ENCODE measurements at places on chromosomes 6 and 20.

- DNase-seq, result no peak
Observed at GRCh38 chr6:136180704-136181511, 69.2 kb downstream of the MTFR2 start.

- no peak for DNase-seq
Observed at GRCh38 chr6:28371706-28372451, 22.1 kb downstream of the ZKSCAN3 start.

DNA sequence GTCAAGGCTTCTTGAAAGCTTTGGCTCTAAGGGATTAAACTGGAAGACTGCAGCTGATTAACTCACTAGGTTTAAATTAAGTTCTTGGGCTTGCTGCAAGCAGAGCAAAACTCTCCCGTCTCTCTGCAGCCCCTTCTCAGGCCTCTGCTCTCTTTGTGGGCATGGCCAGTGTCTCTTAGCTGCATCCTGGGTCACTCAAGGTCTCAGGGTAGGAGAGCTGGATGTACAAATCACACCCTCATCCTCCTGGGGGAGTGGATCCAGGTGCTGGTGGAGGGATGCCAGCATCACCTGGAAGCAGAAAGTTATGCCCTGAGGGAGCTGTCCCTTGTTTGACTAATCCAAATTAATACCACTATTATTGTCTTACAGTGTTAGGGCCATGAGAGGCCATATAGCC, 35.8 kb downstream of the GCM1 start:
- DNase-seq, result no peak

GRCh38 chr6:25435416-25435985, 156.3 kb downstream of the CARMIL1 start:
- DNase-seq, result no peak

DNA sequence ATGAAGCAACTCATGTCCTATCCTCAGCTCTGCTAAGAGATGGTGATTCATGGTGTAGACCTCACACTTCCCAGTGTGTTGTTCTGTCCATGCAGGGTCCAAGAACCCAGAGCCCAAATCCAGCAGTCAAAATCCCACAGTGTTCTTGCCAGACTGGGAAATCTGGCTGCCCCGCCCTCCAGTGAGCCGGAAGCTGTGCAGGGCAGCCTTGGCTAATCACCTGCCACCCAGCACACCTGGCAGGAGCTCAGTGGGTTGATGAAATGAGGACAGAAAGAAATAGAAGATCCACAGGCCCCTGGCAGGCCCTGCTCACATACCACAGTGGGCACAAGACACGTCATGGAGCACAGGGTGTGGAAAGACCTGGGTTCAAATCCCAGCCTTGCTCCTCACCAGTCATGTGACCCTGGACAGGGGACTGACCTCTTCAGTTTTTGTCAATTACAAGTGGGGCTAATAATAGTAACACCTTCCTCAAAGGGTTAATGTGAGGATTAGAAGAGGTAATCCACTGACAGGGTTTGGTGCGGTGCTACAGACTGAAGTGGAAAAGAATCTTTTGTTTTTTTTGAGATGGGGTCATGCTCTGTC, 13.6 kb upstream of the GUCA1A start:
- no peak for DNase-seq

GRCh38 chr6:23180504-23181293, 611.3 kb downstream of the HDGFL1 start:
- no peak for DNase-seq

- DNase-seq, result no peak
Observed at GRCh38 chr6:106648651-106649308, 19.4 kb downstream of the QRSL1 start.

DNA sequence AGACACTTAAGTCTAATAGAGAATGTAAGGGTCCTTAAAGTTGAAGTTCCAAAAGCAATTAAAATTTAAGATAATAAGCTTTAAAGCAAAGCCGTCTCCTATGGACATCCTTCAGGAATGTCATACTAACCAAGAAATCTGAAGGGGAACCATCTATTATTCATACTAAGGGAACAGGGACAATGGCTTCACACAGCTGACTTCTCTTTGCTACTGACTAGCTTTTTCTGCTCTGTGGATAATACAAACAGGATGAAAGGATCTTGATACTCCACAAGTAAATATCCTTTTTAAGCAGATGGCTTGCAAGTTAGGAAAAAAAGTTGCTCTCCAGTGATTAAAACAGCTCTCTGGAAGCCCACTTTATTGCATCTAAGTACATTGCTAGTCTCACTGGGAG, 178.6 kb downstream of the BACH2 start:
- no peak for DNase-seq

GRCh38 chr6:25629198-25629576, 22.8 kb upstream of the SCGN start:
- no peak for DNase-seq

- no peak for DNase-seq
Observed at GRCh38 chr20:34374209-34374760, 11.2 kb downstream of the ITCH start.

- no peak for DNase-seq
Observed at GRCh38 chr6:14126191-14126590, 8.6 kb downstream of the CD83 start.

DNA sequence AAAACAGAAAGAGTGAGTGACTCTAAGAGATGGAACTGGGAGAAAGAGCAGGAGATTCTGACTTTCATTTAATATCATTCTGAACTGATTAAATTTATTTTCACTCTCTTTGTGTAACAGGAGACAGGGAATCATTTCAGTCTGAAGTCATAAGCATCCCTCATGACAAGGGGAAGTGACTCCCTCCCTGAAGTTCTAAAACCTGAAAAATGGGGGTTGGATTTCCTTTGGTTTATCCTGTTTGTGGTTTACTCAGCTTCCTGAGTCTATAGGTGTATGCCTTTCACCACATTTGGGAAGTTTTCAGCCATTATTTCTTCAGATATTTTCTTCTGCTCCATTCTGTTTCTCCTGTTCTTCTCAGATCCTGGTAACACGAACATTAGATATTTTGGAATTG, 3.4 kb upstream of the FKBP1A start:
- no peak for DNase-seq

DNA sequence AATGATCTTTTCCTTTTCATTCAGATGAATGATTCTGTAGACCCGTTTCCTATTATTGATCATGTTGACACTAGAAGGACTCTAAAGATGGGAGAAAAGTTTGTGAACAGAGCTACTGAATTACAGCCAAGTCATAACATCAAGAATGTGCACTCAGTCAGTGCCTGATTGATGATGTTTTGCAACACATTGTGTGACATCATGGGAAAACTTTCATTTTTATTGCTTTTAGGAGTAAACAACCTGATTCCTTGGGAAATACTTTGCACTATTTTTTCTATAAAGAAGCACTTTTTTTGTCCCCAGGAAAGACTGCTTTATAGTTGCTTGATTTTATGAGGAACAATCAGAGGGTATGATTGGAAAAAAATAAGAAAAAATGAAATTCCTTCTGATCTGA, 383.8 kb upstream of the JAG1 start:
- DNase-seq, result no peak

DNA sequence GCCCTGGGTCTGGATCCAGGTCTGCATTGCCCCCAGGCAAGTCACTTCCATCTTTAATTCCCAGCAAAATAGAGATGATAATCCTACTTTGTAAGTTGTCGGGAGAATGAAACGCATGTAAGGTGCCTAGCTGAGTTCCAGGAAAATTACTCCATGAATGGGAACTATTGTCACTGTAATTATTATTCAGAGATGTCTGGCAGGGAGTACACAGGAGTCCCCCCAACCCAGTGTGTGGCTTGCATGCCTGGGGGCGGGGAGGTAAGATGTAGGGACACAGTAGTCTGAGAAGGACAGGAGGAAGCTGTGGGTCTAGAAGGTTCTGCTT, 85.4 kb downstream of the CD40 start:
- no peak for DNase-seq

DNA sequence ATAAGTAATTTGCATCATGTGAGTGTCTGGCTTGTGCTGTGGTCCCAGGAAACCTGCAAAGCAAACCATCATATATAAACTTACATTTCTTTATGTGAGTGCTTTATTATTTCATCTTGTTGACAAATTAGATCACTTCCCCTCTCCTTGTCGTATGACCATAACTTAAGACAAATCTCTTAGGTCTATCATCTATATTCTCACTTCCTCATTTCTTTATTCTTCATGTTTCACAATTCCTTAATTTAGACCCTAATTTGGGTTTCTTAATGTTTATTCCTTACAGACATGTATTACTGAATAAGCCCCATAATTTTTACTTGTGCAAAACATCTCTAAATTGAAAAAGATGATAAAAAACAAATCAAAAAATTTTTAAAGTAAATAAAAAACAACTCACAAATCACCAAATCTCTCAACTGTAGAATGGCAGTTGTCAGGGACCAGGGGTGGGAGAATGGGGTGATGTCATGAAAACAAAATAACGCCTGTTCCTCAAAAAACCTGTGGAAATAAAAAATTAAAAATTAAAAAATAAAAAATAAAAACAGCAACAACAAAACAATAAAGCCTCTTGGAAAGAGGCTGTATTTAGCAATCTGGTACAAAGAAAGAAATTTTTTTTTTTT, 49.5 kb upstream of the FBXO30 start:
- DNase-seq, result no peak

GRCh38 chr6:137754366-137754765, 112.7 kb upstream of the TNFAIP3 start:
- DNase-seq, result no peak

DNA sequence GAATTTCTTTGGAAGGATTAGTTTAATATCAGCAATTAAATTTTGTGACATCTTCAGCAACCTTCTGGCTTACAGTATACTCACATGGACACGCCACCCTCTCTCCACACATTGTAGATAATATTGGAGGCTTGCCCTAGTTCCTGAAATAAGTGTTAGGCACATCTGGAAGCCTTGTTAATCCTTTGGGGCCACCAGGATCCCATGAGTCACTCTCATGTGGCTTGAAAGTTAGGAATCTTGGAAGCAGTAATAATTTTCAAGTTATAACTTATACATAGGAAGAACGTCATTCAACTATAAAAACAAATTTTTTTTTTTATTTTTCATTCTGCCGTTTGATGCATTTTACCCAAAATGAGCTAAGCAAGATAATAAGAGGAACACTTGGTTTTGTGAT, 20.5 kb downstream of the LAMA4 start:
- no peak for DNase-seq

GRCh38 chr6:3871515-3871914, 22.3 kb downstream of the FAM50B start:
- DNase-seq, result no peak

Data from GM12891 (cell line).